ENCODE measurements at places on chromosomes 4 and X.

DNA sequence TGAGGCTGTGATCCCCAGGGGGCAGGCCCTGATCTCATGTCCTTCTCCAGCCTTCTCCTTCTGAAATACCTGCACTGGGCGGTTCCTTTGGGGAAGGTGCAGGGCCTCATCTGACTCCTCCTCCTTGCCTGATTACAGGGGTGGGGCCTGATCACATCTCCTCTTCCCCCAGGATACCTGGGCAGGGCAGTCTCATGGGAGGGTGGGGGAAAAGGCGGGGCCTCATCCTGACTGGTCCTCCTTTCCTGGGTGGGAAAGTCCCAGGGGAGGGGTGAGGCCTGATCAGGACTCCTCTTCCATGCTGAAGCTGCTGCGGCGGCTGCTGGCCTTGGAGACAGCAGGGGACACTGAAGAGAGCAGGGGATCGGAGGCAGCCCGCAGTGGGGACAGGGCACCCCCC, 13.3 kb downstream of the TFE3 start:
- no peak for DNase-seq

- DNase-seq: no peak
Observed at GRCh38 chr4:7867701-7868435, 71.8 kb downstream of the AFAP1 start.

DNA sequence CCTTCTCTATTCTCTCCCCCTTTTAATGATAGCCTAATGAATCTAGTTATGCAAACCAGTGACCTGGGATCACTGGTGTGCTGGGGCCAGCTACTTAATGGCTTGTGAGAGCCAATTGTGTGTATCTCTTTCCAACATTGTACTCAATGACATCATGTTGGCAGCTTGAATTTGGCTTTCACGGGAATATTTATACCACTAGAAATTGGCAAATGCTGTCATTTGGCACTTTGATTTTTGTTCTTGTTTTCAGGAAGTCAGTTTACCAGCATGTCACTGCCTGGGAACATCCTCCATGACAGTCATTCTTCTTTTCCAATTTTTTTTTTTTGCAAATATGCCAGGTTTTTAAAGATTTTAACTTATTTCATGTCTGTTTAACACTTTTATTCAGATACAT, 1685.3 kb downstream of the STIM2 start:
- no peak for DNase-seq

GRCh38 chrX:149286940-149287349, 218.2 kb downstream of the IDS start:
- no peak for DNase-seq

DNA sequence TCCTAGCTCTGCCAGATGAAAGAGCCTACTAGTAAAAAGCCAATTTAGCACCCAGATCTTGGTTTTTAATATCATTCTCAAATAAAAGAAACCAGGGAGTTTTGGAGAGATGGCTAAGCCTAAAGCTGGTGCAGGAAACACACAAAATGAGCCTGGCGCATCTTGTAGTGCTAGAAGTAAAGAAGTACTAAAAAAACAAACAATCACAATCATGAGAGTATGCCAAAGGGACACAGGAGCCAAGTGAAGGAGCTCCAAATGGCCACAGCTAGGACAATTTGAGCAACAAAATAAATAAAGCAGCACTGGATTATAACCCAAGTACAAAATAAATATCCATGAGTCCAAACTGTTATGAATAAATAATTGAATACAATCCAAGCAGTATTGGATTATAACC, 37.8 kb upstream of the HCCS start:
- DNase-seq: no peak

- no peak for DNase-seq
Observed at GRCh38 chr4:4803216-4803911, 56.1 kb upstream of the MSX1 start.

DNA sequence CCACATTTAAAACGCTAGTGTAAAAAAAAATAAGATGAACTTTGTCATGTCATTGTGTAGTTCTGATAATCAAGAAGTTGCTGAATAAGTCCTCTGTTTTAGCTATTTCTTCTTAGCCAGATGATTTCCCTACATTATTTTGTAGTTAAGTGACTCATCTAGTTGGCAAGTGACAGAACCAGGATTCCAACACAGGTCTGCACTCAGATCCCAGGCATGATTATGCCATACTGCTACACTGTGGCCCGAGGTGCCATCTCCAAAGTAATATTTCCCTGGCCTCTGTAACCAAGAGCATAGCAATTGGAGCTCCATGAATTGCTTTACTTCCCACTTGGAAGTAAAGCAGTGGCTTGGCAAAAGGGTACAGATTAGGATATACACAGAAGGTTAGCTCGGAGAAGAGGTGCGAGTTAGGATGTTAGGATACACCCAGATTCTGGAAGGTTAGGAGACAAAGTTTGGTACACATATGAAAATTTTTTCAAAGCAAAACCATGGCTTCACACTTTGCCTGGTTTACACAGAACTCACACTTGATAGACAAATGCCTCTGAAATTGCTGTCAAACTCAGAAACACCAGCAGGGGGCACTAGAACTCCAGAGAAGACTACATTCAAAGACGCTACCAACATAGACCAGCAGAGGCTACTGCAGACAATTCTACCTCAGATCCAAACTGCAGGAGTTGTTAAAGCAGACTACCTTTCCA, 41.4 kb downstream of the SRPX2 start:
- no peak for DNase-seq

- DNase-seq: no peak
Observed at GRCh38 chr4:123102897-123103471, 180.6 kb upstream of the NUDT6 start.
